ENCODE measurements at places on chromosomes 4 and X. TPM values are rescaled to one million over a fixed set of nuclear protein-coding genes. Genes with fewer than 3 reads are reported as not detected.
A peak's percentile ranks its signal among the peaks of the same experiment; 100 is the strongest.

DNA sequence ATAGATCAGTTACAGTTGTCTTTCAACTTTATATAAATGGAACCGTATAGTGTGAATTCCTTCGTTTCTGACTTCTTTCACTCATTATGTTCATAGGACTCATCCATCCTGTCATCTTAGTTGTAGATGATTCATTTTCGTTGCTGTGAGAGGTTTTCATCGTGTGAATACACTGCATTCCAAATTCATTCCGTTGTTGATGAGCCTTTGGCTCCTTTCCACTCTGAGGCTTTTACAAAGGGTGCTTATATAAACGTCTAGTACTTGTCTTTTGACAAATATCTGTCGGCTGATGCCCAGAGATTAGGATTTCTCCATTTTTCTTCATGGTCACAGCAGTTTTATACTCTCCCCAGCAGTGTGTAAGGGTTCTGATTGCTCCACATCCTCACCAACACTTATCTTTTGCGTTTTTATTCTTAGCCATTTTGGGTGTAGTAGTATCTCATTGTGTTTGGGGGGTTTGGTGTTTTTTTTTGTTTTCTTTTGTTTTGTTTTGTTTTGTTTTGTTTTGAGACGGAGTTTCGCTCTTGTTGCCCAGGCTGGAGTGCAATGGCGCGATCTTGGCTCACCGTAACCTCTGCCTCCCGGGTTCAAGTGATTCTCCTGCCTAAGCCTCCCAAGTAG lies 48.6 kb downstream of the LRP2BP start:
- no peak overlapping the region for H3K27ac ChIP-seq
- peaks cover 9% of the 10 kb centered on the region for H3K4me1 ChIP-seq

DNA sequence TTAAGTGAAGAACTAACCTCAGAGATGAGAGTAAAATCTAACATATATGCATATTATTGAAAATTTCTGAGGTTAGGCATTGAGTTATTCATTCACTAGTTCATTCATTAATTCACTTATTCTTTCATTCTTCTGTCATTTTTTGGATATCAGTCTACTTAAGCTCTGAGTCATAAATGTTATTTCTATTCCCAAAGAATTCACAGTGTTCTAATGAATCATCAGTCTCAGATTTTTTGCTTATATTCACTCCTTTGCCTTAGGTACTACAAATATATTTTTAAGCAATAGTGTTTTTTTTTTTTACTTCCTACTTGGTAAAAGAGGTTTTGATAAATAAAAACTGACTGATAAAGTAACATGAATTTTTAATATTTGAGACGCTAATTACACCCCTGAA lies 95.2 kb upstream of the DKK2 start:
- H3K27ac ChIP-seq: no peak overlapping the region
- no peaks in the 10 kb centered on the region for H3K27me3 ChIP-seq
- H3K36me3 ChIP-seq: no peaks in the 10 kb centered on the region
- H3K4me1 ChIP-seq: no peaks in the 10 kb centered on the region
- H3K4me3 ChIP-seq: no peak overlapping the region
- no peak for DNase-seq

- no peak for DNase-seq
- no peak overlapping the region for H3K27ac ChIP-seq
- no peak overlapping the region for H3K4me3 ChIP-seq
- no peaks in the 10 kb centered on the region for H3K36me3 ChIP-seq
These were observed 425.2 kb upstream of the FTHL17 start for GRCh38 chrX:31497086-31497485.

DNA sequence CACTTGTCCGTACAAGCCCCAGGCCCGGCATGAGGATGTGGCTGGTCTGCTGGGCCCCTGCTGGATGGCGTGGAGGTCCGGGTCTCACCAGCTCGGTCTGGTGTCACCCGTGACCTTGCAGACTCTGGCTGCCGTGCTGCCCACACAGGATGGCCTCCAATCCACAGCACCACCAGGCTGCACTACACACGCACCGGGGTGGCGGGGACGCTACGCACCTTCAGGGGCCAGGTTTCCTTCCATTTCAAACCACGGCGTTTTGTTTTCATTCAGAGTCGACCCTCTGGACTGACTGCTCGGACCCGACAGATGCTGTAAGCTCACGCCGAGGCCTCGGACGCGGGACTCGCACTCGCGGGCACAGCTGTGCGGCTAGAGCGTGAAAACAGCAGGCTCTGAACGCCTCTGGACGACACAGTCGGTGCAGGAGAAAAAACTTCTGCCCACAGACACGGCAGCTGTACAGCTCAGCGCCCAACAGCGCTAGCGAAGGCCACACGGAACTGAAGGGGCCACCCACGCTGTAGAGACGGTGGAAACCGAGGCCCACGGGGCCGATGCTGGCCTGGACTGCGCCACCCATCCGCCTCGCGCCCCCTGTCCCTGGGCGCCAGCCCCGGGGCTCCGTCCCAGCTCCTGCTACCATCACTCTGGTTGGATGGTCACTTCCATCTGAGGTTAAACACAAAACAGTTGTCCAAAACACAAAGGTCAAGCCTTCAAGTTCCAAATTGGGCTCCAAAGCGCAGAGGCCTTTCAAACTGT lies 40.0 kb downstream of the FAM53A start:
- DNase-seq: no peak
- no peaks in the 10 kb centered on the region for H3K36me3 ChIP-seq
- H3K27me3 ChIP-seq: no peaks in the 10 kb centered on the region
- H3K4me1 ChIP-seq: peaks cover 11% of the 10 kb centered on the region
- H3K4me3 ChIP-seq: no peak overlapping the region

- no peak for DNase-seq
- H3K27me3 ChIP-seq: no peaks in the 10 kb centered on the region
- H3K4me1 ChIP-seq: no peaks in the 10 kb centered on the region
- no peaks in the 10 kb centered on the region for H3K36me3 ChIP-seq
- no peak overlapping the region for H3K27ac ChIP-seq
These were observed 82.2 kb downstream of the MAML3 start for GRCh38 chr4:140071806-140072205.

DNA sequence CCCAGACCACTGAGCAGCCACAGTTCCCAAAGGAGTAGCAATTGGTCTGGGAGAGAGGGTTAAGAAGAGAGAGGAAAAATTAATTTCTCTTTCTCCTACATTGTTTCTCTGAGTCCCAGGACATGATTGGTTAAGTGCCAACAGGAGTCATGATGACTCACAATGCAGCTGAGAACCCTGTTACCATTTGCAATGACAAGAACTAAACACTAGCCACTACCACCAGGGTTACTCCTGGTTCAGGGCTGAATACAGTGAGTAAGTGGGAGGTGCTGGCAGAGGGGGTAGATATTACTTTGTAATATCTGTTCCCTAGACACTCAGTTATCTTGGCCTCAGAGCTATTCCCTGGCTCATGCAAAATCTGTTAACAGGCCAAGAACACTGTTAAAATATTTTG lies 18.0 kb downstream of the ETDC start:
- no peaks in the 10 kb centered on the region for H3K27me3 ChIP-seq
- H3K27ac ChIP-seq: no peak overlapping the region
- no peaks in the 10 kb centered on the region for H3K4me1 ChIP-seq

DNA sequence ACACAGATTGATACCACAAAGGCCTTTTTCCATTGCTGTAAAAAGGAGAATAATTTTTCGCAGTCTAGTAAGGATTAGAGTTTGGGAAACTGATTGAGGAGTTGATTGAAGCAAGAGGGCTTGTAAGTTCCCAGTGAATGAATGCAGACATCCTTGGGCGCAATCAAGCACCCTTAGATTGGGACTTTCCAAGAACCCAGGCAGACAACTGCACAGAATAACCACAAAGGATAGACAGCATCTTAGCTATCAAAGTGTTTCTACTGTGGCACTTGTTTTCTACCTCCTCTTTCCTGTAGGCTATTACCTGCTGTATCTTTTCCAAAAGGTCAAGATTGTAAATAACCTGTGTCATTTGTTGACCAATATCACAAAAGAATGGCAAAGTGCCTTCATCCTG lies 2.6 kb downstream of the COX18 start:
- H3K27me3 ChIP-seq: no peaks in the 10 kb centered on the region
- no peak for DNase-seq
- H3K4me3 ChIP-seq: no peak overlapping the region
- H3K27ac ChIP-seq: no peak overlapping the region
- peaks cover 5% of the 10 kb centered on the region for H3K4me1 ChIP-seq

- H3K27ac ChIP-seq: no peak overlapping the region
- no peak overlapping the region for H3K4me3 ChIP-seq
- DNase-seq: peak; percentile 6
- peaks cover 5% of the 10 kb centered on the region for H3K4me1 ChIP-seq
- no peaks in the 10 kb centered on the region for H3K27me3 ChIP-seq
These were observed 7.2 kb downstream of the GSTCD start for GRCh38 chr4:105715692-105716278.

GRCh38 chr4:107246761-107247160 lies 210.6 kb upstream of the DKK2 start:
- H3K4me3 ChIP-seq: no peak overlapping the region
- no peak for DNase-seq
- H3K27me3 ChIP-seq: no peaks in the 10 kb centered on the region

DNA sequence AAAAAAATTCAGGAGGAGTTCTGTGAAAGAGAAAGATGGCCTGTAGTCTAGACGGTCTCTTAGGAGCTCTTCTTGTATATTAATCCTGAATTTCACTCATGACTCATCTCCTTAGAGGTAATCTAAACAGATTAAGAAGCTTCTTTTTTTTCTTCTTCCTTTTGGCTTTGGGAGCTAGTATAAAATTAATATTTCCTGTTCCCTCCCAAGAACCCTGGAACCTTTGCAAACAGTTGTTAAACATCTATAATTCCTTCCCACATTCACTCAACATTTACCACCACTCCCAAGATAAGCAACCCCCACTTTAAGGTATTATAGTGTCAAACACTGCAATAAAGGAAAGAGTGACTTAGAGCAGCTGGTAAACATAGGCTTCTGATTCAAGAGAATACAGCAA lies 146.4 kb upstream of the EDNRA start:
- H3K36me3 ChIP-seq: no peaks in the 10 kb centered on the region
- DNase-seq: no peak
- no peak overlapping the region for H3K4me3 ChIP-seq
- no peak overlapping the region for H3K27ac ChIP-seq

DNA sequence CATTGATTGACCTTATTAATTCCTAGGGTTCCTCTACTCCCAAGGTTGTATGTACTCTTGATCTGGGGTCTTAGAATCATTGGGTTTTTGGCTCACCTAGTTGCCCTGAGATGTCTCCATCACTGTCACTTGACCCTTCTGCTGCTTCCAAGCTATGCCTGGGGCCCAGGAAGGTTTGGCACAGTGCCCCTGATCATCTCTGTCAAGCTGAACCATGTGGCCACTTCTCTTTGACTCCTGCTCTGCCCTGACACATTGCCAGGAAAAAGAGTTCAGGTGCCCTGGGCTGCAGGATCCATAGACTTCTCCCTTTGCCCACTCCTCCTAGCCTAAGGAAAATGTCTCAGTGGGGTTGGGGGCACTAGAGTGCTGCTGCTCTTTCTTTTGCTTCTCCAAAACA lies 3.9 kb upstream of the CHST7 start:
- H3K36me3 ChIP-seq: no peaks in the 10 kb centered on the region
- no peak overlapping the region for H3K27ac ChIP-seq
- no peak for DNase-seq
- no peak overlapping the region for H3K4me3 ChIP-seq
- peaks cover 6% of the 10 kb centered on the region for H3K27me3 ChIP-seq
- no peaks in the 10 kb centered on the region for H3K4me1 ChIP-seq

GRCh38 chrX:136304493-136304892 lies 3.7 kb downstream of the ADGRG4 start:
- no peaks in the 10 kb centered on the region for H3K27me3 ChIP-seq
- no peak overlapping the region for H3K27ac ChIP-seq
- no peaks in the 10 kb centered on the region for H3K4me1 ChIP-seq
- H3K4me3 ChIP-seq: no peak overlapping the region
- no peak for DNase-seq

DNA sequence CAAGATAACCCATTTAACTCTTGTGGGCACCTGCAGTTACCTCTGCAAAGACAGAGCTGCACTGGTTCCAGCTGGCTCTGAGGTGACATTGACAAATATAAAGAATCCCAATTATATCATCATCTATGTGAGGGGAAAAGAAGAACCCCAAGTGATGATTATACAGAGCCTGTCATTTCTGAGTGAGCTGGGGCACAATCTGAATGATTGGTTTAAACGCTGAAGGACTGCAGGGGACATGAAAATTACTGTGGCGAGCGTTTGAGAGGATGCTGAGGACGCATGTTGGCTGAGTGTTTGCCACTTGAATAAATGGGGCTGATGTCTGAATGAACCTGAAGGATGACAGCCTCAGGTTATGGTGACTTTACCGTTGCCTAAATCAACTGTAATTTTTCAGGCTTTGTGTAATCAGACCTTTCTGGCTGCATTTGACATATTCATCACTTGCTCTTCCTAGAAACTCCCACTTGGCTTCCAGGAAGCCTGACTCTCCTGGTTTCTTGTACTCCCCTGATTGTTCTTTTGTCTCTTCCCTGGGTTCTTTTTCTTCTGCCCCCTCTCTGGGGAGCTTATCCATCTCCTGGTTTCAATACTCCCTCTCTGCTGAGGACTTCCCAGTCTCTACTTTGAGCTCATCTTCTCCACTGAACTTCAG lies 4.1 kb upstream of the HSD17B10 start:
- H3K36me3 ChIP-seq: no peaks in the 10 kb centered on the region
- DNase-seq: no peak
- H3K4me3 ChIP-seq: no peak overlapping the region
- peaks cover 35% of the 10 kb centered on the region for H3K27me3 ChIP-seq
- H3K27ac ChIP-seq: no peak overlapping the region
- H3K4me1 ChIP-seq: no peaks in the 10 kb centered on the region

SORBS2 gene
- total RNA-seq: 15.7 TPM

CFI gene
- total RNA-seq: not detected

SCFD2 gene
- 4.4 TPM for total RNA-seq

MAGEC2 gene
- not detected for total RNA-seq

CXorf58 gene
- total RNA-seq: not detected

CLGN gene
- 22.7 TPM for total RNA-seq

UVSSA gene
- total RNA-seq: 19.2 TPM

Measured in neural progenitor cell (in vitro differentiated cells).